ENCODE measurements at places on chromosomes 16 and 17.
A peak's percentile ranks its signal among the peaks of the same experiment; 100 is the strongest.

- no peak for DNase-seq
- peak overlapping the region; percentile 84 for H3K27ac ChIP-seq
- no peaks in the 10 kb centered on the region for H3K27me3 ChIP-seq
- peak overlapping the region; percentile 84 for H3K4me3 ChIP-seq
- peaks cover 3% of the 10 kb centered on the region for H3K4me1 ChIP-seq
Observed at GRCh38 chr17:36936455-36937000, 747 bp upstream of the LHX1 start.

DNA sequence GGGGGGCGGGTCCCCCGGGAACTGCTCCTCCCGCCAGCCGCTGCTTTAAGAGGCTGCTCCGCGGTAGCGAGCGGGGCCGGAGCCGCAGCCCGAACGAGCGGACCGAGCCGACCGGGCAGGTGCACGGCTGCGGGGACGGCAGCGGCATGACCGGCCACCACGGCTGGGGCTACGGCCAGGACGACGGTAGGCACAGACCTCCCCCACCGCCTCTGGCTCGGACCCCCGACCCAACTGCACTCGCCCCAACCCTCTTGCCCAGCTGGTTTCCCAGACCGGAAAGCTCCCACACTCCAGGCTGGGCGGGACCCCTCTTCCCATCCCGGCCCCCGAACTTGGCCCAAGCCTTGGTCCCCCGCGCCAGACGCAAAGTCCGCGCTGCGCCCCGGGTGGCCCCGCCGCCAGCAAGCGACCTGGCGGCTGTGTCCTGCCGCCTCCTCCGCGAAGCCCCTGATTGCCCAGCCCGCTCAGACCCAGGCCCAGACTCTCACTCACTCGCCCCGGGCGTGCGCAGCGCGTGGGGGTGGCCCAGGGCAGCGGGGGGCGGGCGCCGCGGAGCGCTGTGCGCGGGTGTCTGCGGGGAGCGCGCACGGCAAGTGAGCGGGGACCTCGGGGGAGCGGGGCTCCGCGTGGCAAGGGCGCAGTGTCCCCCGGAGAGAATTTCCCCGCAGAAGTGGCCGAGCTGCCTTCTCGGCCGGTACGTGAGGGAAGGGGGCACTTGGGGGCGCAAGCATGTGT is at the start of gene CA7:
CA7 (plus strand) TSS at position 73 of the 738 bp plus-strand sequence; CDS start at position 147, 74 bp downstream.
- no peak for DNase-seq
- H3K27ac ChIP-seq, result no peak within 1 kb of the TSS
- no peaks in the 10 kb centered on the region for H3K27me3 ChIP-seq
- H3K4me1 ChIP-seq, result no peaks in the 10 kb centered on the region
- peak within 1 kb of the TSS; percentile 37 for H3K4me3 ChIP-seq
- H3K36me3 ChIP-seq, result no peaks in the 10 kb centered on the region

DNA sequence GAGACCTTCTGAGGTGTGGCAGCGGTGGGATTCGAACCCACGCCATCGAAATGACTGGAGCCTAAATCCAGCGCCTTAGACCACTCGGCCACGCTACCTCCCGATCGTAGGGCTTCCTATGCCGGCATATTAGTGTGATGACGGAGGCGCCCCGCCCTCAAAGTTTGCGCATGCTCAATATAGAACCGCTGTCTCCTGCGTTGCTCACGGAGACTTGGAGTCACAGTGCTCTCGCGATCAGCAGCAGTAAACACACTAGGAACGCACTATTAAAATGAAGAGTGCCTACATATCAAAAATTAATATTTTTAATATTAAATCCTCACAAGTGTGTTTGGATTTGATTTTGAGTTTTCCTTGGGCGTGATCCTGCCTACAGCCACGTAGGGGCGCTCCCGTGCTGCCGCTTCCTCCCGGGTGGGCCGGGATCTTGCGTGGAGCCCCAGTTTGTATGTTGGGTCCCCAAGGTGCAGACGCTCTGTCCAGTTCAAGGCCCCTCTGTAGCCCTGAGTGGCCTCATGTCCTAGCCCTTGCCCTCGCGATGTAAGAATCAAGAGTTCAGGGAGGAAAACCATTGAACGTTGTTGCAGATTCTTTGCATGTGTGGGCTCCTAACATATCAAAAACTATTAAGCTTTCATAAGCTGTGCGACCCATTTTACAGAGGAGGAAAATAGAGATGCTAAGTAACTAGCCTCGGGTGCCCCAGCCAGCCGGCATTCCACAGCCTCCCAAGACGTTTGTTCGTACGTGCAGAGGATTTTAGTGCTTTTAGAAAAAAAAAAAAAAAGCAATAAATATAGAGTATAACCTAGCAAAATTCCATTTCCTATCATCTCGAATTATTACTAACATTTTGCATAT is 10.2 kb upstream of the EEF2K start:
- H3K36me3 ChIP-seq, result no peaks in the 10 kb centered on the region
- peak overlapping the region; percentile 90 for H3K4me3 ChIP-seq
- peaks cover 26% of the 10 kb centered on the region for H3K4me1 ChIP-seq
- H3K27me3 ChIP-seq, result no peaks in the 10 kb centered on the region
- DNase-seq, result peak; percentile 92
- H3K27ac ChIP-seq, result peak overlapping the region; percentile 85

- H3K36me3 ChIP-seq, result no peaks in the 10 kb centered on the region
- no peaks in the 10 kb centered on the region for H3K4me1 ChIP-seq
- no peak for DNase-seq
- no peak overlapping the region for H3K27ac ChIP-seq
Observed at GRCh38 chr16:64251742-64252141, 870.1 kb downstream of the CDH11 start.

DNA sequence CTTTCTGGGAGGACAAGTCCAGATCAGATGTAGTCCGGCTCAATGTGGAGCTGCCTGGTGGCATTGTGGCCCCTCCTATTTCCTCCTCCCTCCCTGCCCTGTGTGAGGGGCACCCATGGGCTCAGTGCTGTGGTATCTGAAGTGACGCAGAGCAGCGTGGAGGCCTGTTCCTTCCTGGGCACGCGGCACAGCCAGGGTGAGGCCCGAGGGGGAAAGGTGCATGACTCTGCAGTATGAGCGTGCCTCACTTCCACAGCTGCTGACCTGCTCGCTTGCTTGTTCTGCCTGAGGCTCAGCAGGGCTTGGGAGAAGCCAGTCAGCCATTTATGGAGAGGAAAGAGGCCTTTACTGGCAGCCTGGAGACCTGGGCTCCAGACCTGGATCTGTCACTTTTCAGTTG is 11.7 kb downstream of the TMEM238L start:
- H3K36me3 ChIP-seq, result no peaks in the 10 kb centered on the region
- DNase-seq, result no peak
- no peaks in the 10 kb centered on the region for H3K27me3 ChIP-seq
- no peak overlapping the region for H3K4me3 ChIP-seq

DNA sequence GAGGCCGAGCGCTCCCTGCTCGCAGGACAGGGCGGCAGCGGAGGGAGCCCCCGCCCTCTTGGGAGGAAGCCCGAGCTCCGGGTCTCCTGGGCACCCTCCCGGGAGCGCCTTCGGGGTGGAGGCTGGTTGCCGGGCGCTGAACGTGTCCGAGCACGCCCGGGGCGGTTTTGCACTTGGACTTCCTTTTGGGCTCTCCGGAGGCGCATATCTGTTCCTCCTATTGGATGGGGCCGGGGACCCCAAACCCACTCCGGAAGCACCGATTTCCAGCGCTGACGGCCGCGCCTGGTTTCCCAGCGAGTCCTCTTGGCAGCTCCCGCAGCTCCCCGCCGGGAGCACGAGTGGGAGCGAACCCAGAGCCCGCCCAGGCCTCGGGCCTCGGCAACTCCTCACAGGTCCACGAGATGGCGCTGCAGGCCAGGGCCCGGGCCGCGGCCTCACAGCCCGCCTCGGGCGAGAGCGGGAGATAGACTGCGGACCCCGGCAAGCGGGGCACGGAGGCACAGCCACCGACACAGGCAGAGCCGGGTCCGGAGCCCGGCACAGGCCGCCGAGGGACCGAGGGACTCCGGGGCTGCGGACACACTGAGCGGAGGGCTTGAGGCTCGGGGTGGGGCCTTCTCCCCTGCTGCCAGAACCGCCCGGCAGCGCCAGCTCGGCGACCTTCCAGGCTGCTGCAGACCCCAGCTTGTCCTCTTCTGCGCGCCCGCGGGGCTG is 12.7 kb downstream of the TBX2 start:
- no peaks in the 10 kb centered on the region for H3K27me3 ChIP-seq
- H3K27ac ChIP-seq, result peak overlapping the region; percentile 88
- peaks cover 21% of the 10 kb centered on the region for H3K4me1 ChIP-seq
- no peak for DNase-seq

GRCh38 chr16:31410082-31410481 is 16.9 kb downstream of the ITGAD start:
- no peaks in the 10 kb centered on the region for H3K4me1 ChIP-seq
- no peaks in the 10 kb centered on the region for H3K36me3 ChIP-seq
- DNase-seq, result no peak
- H3K27me3 ChIP-seq, result no peaks in the 10 kb centered on the region

GRCh38 chr17:72467841-72468653 is 347.2 kb downstream of the SOX9 start:
- no peak overlapping the region for H3K4me3 ChIP-seq
- H3K36me3 ChIP-seq, result no peaks in the 10 kb centered on the region
- peak overlapping the region; percentile 98 for H3K27ac ChIP-seq
- H3K4me1 ChIP-seq, result peaks cover 98% of the 10 kb centered on the region
